ENCODE measurements at places on chromosomes 11 and 22.

GRCh38 chr11:48013269-48013901, 33.0 kb downstream of the PTPRJ start:
- peak; percentile 37 for DNase-seq

- DNase-seq, result no peak
These were observed 44.8 kb downstream of the PRR5L start for GRCh38 chr11:36340897-36341296.

- DNase-seq, result no peak
These were observed 129.0 kb downstream of the NECTIN1 start for GRCh38 chr11:119599864-119600541.

DNA sequence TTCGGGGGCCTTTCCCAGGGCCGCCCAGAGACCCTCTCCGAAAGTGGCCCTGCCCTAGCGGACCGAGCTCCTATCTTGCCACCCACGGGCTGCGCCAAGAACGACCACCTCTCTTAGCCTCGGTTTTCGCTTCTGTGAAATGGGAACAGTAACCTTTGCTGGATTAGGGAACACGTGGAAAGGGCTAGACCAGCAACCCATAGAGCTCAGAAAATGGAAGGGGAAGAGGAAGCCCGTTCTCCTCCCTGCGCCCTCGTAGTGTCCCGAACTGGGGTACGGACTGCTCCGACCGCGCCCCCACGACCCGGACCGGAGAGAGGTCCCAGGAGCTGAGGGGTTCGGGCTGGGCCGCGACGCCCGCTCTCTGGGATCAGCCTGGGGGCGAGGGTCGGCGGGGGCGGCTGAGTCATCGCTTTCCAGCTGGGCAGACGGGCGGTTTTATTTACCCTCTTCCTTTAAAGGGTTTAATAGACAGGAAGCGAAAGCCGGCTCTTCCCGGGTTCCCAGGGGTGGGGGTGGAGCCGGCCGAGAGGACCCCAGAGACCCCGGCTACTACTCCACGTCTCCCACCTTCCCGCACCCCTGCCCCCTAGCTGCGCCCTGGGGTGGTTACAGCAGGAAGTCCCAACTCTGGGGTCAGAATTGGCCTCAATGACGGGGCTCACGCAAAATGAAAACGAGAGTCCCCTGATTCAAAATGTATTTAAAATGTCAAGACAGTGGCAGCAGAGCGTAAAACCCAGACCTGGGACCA, 907 bp upstream of the PHLDA2 start:
- peak; percentile 30 for DNase-seq

DNA sequence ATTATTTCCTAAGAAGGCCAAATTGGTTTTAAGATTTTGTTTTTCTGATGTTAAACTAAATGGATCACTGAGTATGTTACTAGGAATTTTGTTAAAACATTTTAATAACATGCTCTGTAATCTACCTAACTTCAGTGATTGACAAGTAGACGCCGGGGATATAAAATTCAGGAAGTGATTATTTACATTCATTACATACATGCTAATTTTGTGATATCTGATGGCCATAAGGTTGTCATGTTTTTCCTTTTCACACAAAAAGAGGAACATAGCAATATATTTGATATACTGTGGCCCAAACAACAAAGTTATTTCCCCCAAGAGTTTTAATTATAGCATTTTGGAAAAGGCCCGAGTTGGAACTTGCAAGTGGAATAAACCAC, 12.1 kb downstream of the SCUBE1 start:
- DNase-seq, result no peak

GRCh38 chr22:40213478-40213877, 35.8 kb downstream of the TNRC6B start:
- peak; percentile 37 for DNase-seq

GRCh38 chr11:128913806-128914205, 22.6 kb downstream of the KCNJ5 start:
- DNase-seq, result no peak

DNA sequence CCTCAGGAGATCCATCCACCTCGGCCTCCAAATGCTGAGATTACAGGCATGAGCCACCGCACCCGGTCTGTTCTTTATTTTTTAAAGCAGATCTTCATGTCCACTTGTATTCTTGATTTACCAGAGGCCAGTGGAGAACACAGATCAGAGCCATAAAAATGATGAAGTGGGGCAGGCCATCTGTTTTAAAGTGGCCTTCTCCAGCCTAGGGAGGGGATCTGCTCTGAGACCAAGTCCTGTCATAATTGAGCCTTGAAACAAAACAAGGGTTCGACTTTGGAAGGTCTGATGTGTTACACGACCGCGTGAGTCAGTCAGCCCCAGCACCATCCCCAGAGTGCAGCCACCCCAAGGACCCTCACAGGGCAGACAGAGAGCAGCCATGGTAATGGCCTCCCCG, 27.5 kb downstream of the ABCC8 start:
- DNase-seq, result no peak

DNA sequence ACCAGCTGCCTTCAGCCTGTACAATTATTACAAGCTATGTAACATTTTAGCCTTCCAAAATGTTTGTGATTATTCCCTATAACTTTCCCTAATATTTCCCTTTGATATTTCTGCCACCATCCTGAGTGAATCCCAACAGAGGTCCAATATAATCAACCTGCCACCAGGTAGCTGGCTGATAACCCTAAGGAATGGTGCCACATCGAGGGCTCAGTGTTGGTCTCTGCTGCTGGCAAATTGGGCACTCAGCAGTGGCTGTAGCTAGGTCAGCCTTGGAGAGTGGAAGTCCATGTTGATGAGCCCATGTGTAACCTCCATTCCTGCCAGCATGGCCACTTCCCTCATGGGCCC, 121.2 kb downstream of the ZNF280B start:
- DNase-seq, result no peak

DNA sequence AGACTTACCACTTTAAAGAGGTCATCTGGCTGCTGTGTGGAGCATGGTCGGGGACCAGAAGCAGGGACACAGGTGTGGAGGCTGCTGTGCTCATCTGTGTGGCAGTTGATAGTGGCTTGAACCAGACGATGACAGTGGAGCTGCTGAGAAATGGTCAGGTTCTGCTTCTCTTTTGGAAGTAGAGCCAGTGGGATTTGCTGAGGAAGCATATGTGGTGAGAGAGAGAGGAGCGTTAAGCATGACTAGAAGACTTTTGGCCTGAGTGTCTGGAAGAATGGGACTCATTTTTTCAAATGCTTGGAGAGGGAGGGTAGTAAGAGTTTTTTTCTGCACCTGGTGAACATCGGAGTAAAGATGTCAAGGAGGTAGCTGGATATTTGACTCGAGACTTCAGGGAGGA, 12.5 kb upstream of the SREBF2 start:
- DNase-seq, result no peak

DNA sequence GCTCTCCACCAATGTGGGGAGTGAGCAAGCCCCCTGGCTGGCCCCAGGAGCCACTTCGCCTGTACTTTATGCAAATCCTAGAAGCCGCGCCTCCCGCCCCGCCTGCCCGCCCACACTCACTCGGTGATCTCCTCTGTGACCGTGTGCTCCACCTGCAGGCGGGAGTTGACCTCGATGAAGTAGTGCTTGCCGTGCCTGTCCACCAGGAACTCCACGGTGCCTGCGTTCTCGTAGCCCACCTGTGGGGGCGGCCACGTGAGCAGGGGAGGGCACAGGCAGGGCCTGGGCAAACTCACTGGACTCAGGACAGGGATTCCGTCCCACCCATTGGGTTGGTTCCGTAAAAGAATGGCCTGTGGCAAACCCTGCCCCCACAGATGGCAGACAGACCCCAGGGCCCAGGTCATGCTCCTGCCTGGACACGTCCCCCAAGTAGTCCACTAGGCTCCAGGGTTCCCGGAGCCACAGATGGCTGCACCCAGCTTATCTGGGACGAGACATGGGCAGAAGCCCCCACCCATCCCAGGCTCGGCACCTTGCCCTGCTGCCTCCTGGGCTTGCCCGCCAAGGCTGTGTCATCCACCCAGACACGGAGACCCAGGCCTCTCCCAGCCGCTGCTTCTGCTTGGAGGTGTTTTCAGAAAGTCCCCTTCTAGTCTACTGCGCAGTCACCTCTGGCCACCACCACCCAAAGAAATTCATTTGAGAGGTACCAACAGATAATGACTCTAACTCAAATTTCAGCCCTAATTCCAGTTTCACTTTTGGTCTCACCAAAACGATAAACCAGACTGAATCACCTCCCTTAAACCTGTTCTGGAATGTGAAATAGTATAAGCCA, 12.1 kb downstream of the LRFN4 start:
- DNase-seq, result no peak

DNA sequence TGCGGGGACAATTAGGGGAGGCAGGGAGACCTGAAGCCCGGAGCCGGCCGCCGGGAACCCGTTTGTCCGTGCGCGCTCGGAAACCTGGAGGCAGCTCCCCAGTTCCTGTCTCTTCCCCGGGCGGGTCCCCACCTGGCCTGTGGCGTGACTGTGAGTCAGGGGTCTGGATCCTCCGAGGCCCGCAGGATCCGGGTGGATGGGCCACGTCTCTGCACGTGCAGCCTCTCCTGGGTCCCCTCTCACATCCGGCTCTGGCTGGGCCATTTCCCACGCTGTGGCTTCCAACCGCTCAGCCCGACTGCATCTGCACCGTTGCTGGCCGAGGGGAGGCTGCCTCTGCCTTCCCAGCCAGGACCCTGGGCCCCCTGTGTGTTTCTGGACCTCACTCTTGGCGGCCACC, 14.8 kb upstream of the H19 start:
- no peak for DNase-seq

DNA sequence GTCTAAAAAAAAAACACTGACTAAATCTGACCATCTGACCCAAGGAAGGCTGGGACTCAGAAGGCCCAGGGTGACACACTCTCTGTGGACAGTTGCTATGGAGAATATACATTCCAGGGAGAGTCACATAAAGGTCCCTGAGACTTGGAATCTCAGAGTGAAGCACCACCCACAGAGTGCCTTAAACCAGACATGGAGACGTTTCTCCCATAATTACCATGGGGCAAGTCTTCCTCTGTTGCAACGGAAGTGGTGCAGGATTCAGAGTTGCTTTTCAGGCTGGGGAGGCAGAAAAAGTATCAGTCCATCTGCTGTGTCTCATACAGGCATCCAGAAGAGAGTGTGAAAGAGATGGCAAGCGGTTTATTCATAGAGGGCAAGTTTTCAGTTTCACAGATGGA, 58.7 kb upstream of the SLN start:
- no peak for DNase-seq

DNA sequence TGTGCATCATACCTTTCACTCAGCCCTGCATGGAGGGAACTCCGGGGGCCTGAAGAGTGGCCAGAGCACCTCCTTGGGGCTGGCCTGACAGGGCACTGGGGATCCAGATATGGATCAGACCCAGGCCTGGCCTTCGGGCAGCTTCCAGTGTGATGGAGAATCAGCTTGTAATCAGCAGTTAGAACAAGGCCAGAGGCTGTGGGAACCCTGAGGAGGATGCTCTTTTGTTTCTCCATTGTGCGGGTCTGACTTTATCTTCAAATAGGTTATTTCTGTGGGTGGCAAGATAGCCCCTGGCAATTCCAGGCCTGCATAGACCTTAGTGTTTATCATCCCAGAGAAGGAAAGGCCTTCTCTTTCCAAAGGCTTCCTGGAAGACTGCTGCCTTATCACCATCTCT, 12.3 kb downstream of the DGAT2 start:
- DNase-seq, result no peak

- DNase-seq, result no peak
These were observed 172.8 kb downstream of the FAM181B start for GRCh38 chr11:82560836-82561235.

DNA sequence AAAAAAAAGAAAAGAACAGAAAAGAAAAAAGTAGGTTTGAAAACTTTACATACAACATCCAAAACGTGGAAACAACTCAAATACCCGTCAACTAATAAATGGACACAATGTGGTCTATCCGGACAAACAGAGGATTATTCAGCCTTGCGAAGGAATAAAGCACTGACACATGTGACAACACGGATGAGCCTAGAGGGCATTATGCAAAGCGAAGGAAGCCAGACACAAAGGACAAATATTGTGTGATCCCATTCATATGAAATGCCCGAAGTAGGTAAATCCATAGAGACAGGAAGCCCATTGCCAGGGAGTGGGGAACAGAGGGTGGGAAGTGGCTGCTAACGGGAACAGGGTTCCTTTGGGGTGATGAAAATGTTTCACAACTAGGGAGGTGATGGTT, 11.8 kb downstream of the RFPL1 start:
- DNase-seq, result no peak

DNA sequence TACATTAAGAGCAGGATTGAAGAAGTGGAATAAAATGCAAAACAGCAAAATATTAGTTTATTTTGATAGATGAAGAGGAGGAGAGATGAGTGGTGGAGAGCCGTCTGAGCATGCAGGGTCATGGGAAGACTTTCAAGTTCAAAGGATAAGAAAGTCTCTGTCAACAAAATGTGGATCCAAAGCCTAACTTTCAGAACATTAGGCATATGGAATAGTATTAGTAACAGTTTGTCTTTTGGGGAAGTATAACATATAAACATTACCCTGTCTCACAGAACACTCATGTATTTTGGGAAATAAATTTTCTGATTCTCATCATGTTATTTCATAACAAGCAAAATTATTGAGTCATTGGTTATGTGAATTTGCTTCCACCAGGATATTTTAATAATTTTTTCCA, 104.3 kb upstream of the CEP126 start:
- DNase-seq, result no peak

GRCh38 chr22:27213294-27213693, 555.9 kb downstream of the MIAT start:
- no peak for DNase-seq

GRCh38 chr11:17643506-17644405, 75.6 kb upstream of the MYOD1 start:
- DNase-seq, result no peak

DNA sequence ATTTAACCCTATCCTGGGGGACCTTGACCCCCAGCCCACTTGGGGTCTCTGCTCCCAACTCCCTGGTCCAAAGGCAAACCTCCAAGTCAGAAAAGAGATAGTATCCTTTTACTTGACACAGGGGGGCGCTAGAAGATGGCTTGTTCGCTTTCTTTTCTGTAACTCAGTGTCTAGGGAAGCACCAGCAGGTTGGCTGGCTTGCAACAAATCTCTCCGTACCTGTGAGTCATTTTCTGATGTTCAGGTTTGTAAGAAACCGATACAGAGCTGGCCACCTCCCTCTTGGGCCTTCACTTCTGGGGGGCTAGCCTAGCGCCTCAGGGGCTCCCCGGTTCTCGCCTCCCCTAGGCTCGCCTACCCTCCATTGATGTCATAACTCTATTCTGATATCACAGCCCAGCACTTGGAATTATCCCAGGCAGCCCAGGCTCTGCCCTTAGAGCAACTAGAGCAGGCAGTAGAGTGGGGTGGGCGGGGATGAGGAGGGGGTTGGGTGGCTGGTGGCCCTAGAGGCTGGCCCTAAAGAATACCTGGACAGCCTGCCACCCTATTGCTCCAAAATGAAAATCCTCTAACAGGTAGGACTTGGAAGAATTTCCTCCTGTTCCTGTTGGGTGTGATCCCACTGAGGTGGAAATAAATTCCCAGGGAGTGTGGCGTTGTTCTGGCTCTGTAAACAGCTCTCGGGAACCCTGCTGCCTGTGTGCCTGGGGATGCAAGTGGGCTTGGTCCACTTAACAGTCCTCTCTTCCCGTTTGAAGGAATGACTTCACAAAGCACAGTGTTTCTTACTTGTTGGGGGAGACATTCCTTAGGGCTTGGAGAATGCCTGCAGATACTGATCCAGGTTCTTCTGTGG, 69.4 kb downstream of the OSBP2 start:
- peak; percentile 83 for DNase-seq

All from Kasumi-1 (cell line).